Activated T-cell treated with anti-CD3 and anti-CD28 coated beads, Interleukin-2, amount 50 U/mL, for 72 hours (primary cell): ENCODE measurements at places on chromosomes 2 and 18.

- DNase-seq: no peak
Measured at GRCh38 chr2:15939854-15940660, at the start of gene MYCN. MYCN (plus strand) TSS chr2:15940550; CDS start chr2:15942065, 1,515 bp downstream.

DNA sequence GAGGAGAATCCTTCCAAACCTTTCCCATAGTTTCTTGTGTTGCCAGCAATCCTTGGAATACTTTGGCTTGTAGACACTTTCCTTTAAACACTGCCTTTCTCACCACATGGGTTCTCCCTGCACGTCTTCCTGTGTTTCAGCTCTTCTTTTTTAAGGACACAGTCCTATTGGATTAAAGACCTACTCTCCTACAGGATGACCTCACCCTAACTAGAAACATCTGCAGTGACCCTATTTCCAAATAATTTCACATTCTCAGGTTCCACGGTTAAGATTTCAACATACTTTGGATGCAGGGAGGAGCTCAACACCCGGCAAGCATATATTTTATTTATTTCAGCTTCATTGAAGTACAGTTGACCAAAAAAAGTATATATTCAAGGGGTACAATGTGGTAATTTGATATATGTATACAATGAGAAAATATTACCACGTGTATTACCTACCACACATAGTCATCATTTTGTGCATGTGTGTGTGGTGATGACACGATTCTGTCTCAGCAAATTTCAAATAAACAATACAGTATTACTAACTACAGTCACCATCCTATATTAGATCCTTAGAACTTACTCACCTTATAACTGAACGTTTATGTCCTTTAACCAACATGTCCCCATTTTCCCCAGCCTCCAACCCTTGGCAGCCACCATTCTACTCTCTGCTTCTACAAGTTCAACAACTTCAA, 745.0 kb downstream of the CBLN2 start:
- no peak for DNase-seq

GRCh38 chr2:174682578-174683391, 81.5 kb downstream of the CHRNA1 start:
- peak; percentile 70 for DNase-seq

GRCh38 chr2:43041661-43042360, 184.6 kb downstream of the ZFP36L2 start:
- DNase-seq: no peak

DNA sequence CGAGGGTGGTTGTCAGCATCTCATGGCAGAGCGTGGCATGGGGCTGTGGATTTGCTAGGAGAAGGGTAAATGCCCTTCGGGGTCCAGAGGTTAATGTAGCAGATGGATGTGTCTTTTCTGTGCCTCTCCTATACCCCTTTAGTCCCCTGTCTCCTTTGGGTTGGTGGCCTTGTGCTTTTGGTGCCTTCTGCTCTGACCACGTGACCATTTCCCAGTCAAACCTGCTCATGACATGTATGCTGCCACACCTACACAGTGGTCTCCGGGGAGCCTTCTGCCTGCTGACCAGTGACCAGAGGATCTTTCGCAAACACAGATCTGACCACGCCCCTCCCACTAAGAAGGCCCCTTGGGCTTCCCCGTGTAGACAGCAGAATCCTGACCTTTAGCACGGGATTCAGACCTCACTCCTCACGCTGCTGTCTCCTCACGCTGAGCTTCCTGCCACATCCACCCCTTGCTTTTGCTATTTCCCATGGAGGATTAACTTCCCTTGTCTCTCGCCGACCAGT, 116.2 kb downstream of the ACOXL start:
- no peak for DNase-seq

DNA sequence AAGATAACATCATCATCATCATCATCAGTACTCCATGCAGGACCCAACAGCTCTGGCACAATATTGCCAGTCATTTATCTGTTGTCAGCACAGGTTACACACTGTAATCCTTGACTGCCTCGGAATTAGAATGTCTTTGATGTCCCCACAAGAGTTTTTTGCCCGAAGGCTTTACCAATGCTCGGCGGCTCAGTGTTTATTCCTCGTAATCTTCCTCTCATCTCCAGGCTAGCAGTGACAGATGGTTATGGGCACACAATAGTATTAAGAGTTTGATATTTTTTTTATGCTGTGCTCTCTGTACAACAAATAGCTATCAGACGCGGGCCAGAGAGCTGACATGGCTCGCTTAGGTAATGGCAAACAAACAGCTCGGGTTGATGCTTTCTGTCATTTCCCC, 515.2 kb downstream of the ZEB2 start:
- no peak for DNase-seq

GRCh38 chr18:58785171-58785805, 79.4 kb upstream of the ZNF532 start:
- no peak for DNase-seq

DNA sequence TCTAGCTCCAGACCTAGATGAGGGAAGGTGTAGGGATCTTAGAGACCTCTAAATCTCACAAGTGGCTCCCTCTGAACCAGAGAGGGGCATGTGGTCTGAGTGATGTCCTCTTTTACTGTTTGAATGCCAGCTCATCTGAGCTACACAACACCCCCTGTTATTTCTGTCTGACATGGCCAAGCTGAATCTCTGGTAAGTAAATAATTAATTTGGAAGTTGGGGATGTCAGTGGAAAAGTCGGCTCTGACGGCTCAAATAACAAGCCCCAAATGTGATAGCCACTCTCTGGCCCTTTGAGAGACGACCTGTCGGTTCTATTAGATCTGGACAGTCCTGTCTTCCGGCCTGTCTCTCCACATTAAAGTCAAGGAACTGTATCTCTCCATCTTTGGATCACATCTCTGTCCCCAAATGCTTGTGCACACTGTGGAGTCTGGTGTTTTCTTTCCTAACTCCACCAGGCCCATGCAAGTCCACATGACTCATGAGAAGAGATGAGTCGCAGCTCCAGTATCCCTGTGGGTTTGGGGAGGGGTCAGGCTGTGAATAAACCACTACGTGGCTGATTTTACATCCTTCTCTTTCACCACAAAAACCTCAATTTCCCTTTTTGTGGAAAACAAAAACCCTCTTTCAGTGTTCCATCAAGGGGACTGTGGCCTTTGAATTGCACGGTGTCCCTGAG, 52.5 kb downstream of the SETBP1 start:
- peak; percentile 36 for DNase-seq

DNA sequence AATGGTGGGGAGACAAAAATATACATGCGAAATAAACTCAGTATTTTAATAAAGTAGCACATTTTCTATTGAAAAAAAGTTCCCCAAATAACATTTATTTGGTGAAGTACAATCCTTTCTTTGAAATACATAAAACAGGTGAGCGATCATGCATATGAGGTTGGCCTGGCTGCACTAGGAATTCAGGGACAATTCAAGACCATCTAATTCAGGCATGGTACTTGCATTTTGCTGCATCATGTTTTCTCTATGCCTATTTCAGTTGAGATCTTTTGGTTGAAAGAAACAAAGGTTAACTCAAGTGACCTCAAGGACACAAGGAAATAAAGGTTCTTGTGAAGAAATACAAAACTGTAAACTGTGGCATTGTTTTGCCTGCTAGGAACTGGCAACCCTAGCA, 19.8 kb upstream of the TAF4B start:
- no peak for DNase-seq

DNA sequence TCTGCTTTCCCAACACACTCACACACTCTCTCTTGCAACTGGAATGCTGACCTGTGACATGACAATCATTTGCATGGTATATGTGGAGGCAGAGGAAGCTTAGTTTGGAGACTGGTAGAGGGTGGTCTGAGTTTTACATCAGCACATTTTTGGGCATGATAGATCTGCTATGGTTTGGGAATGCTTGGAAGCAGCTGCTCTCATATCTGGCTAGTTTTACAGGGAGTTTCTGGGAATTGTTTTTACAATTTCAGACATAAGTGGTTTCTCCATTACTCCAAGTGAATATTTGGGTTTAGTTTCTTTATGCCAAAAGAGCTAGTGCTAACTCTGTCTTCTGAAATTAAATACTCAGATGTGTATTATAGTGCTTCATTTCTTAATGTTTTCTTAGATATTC, 977.6 kb downstream of the SUCLG1 start:
- DNase-seq: no peak

GRCh38 chr2:232523682-232524597, 2.0 kb upstream of the CHRND start:
- DNase-seq: peak; percentile 53

DNA sequence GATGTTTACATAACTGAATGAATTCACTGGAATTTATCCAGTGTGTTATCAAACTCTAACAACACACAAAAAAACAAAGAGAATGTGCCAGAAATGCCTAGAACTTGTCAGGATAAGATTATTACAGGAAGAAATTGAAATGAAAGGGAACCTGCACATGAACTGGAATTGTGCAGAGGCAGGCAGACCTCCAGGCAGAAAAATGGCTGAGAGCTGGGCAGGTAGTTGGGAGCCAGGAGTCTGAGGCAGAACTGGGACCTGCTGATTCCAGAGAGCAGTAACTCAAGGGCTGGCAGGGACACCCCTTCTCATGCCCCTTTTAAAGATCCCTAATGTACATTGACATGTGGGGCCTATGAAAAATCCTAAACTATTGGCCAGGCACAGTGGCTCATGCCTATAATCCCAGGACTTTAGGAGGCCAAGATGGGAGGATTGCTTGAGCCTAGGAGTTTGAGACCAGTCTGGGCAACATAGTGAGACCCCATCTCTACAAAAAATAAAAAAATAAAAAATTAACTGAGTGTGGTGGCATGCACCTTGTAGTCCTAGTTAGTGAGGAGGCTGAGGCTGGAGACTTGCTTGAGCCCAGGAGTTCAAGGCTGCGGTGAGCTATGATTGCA, 674 bp upstream of the SP110 start:
- no peak for DNase-seq

DNA sequence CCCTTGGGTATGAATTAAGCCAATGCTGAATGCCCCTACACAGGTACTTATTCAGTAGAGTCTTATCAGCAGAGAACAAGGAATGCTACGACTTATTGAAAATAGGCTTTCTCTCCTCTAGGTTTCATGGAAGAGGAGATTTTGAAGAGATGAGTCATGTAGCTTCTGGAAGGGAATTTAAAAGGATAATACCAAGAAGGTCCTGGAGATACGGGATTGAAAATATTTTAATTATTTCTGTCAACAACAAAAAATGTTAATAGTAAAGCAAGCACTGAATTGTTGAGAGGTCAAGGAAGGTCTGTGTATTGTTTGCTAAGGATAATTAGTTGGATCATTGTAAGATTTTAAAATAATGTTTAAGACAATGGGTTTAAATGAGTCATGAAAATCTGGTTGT, 293.0 kb upstream of the SPHKAP start:
- no peak for DNase-seq

DNA sequence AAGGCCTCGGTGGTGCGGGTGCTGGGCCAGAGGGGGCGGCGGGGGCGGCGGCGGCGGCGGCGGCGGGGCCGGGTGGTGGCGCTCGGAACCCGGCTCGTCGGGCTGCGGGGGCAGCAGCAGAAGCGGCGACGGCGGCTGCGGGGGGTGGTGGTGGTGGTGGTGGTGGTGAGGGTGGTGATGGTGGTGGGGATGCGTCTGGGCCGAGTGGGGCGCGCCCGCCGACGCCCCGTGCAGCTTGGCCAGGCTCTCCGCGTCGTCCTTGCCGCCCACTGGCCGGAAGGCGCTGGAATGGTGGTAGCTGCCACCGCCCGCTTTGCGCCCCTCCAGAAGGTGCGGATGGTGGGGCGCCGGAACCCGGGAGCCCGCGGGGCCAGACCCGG, 4.4 kb downstream of the SKOR2 start:
- DNase-seq: no peak

GRCh38 chr2:4180631-4181030, 477.3 kb downstream of the DCDC2C start:
- no peak for DNase-seq

- no peak for DNase-seq
Measured at GRCh38 chr2:33141476-33141875, 194.7 kb downstream of the LTBP1 start.

- DNase-seq: no peak
Measured at GRCh38 chr18:9609190-9609589, 5.2 kb downstream of the PPP4R1 start.

DNA sequence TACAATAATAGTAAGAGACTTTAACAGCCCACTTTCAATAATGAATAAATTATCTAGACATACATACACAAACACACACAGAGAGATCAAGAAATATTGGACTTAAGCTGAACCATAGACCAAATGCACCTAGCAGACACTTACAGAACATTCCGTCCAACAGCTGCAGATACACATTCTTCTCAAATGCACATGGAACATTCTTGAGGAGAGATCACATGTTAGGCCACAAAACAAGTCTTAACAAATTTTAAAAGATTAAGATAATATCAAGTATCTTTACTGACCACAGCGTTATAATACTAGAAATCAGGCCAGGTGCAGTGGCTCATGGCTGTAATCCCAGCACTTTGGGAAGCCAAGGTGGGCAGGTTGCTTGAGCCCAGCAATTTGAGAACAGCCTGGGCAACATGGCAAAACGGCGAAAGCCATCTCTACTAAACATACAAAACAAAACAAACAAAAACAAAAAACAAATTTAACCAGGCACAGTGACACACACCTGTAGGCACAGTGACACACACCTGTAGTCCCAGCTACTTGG, 7.4 kb downstream of the CERKL start:
- no peak for DNase-seq

- DNase-seq: no peak
Measured at GRCh38 chr2:4465671-4466070, 762.3 kb downstream of the DCDC2C start.

- no peak for DNase-seq
Measured at GRCh38 chr2:180722551-180723239, 257.7 kb upstream of the UBE2E3 start.

DNA sequence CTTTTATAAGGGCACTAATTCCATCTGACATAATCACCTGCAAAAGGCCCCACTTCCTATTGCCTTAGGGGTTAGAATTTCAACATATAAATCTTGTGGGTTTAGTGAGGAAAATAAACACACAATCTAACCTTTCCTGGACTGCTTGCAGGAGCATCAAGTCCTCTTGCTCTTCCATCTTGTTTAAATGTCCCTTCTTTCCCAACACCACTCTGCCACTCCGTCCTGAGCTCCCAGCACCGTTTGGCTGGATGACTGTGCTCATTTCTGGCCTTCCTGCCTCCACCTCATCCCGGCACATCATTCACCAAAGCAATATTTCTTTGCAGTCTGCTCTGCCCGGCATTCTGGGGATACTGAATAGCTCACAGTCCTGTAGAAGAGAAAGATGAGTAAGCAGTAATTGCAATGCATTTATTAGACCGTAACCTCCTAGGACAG, 247.8 kb downstream of the BCL2 start:
- DNase-seq: no peak

DNA sequence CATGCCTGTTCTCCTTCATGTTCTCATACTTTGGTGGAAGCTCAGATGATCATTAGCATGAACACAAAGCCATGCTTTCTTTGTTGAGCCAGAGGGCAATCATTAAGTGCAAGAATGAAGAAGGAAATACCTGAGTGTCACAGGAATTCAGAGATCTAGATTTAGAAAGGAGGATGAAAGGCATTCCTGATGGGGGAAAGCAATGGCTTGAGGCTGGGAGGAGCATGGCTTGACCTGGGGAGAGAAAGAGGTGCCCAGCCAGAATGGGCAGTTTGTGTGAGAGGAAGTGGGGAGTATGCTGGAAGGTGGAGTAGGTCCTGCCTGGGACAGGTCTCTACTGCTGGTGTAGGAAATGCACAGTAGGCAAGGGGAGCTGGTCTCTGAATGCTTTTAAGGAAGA, 35.1 kb downstream of the SLC4A3 start:
- no peak for DNase-seq

- no peak for DNase-seq
Measured at GRCh38 chr2:236128321-236128720, 39.9 kb downstream of the GBX2 start.
